Brain (organoid and tissue), 16 donors: ENCODE measurements at places on chromosomes 12 and 14.

GRCh38 chr12:112419297-112420133 is 768 bp downstream of the PTPN11 start:
- DNase-seq = no peak

DNA sequence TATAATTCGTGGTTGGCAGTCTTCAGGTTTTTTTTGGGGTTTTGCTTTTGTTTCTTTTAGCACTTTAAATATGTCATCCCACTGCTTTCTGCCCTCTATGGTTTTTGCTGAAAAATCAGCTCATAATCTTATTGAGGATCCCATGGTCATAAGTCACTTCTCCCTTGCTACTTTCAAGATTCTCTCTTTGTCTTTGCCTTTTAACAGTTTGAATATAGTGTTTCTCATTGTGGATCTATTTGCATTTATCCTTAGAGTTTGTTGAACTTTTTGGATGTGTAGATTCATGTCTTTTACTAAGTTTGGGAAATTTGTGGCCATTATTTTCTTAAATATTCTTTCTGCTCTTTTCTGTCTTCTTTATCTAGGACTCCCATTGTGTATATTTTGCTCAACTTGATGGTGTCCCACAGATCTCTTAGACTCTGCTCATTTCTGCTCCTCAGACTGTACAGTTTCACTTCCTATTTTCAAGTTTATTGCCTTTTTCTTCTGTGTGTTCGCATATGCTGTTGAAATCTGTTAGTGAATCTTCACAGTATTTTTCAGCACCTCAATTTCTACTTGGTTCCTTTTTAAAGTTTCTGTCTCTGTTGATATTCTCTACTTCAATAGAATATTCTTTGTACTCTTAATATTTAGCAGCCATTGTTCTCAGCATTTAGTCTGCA is 70.8 kb downstream of the WNK1 start:
- DNase-seq = no peak

DNA sequence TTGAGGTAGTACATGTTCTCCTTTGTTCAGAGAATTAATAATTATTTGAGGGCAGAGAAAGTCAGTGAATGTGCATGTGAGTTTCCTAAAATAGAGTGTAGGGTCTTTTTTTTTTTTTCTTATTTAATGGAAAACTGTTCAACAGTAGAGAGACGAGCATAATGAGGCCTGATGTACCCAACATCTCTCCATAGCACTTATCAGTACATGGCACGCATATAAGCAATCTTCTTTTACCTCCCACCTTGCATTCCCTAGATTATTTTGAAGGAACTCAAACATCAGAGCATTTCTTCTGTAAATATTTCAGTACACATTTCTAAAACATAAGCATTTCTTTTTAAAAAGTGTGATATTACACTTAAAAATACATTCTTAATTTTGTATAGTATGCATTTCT is 87.8 kb downstream of the KTN1 start:
- no peak for DNase-seq

DNA sequence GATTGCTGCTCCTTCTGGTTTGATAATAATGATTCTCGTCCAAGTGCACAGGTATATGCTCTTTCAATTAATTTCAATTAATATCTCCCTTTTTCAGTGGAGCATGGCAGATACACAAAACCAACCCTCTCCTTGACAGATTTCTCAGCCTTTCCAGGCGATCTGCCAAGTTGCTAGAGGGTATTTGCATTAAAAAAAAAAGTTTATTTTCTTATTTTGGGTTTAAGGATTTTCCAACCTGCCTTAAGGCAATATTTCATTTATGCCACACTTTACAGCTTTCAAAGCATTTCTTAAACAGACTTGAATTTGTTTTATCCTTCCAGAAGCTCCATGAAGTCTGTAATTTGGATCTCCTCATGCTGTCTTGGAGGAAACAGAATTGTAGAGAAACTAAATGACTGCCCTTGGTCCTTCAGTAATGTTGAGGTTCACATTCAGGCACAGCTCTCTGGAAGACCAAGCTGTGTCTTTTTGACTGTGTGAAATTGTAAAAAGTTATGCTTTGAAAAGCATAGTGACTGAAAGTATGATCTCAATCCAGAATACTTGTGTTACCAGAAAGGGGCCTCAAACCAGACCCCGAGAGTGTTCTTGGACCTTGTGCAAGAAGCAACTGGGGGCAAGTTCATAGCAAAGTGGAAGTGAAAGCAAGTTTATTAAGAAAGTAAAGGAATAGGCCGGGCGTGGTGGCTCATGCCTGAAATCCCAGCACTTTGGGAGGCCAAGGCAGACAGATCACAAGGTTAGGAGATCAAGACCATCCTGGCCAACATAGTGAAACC is 2.3 kb downstream of the DGLUCY start:
- no peak for DNase-seq

- no peak for DNase-seq
Observed at GRCh38 chr12:51722431-51722830, 126.1 kb downstream of the FIGNL2 start.

- no peak for DNase-seq
Observed at GRCh38 chr12:53968214-53969127, 4.5 kb upstream of the HOXC11 start.

DNA sequence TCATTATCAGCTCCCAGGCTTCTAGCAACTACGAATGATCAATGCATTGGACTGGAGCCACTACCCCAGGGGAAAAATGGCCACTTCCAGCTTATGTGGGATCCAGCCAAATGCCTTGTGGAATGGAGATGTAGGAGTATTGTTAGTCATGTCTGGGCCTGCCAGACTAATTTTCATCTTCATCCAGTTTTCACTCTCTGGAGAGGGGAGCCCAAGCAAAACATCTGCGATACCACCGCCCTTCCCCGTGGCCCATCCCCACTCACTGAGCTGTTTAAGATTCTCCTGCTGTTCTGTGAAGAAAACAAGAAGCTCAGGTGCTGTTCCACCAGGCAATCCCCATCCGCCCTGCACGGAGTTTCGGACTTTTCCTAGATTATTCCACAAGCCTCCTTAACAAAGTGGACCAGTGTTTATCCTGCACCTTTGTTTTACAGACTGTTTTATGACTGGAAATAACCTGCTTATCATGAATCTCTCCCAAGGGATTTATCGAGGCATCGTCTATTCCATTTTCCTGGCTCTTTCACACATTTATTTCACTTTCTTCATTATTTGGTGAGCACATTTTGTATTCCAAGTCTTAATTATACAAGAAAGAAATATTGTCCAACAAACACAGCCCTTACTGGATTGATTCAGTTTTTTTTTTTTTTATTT is 35.5 kb upstream of the MAX start:
- peak; percentile 26 for DNase-seq

GRCh38 chr14:77099425-77100167 is 1.5 kb downstream of the CIPC start:
- no peak for DNase-seq

DNA sequence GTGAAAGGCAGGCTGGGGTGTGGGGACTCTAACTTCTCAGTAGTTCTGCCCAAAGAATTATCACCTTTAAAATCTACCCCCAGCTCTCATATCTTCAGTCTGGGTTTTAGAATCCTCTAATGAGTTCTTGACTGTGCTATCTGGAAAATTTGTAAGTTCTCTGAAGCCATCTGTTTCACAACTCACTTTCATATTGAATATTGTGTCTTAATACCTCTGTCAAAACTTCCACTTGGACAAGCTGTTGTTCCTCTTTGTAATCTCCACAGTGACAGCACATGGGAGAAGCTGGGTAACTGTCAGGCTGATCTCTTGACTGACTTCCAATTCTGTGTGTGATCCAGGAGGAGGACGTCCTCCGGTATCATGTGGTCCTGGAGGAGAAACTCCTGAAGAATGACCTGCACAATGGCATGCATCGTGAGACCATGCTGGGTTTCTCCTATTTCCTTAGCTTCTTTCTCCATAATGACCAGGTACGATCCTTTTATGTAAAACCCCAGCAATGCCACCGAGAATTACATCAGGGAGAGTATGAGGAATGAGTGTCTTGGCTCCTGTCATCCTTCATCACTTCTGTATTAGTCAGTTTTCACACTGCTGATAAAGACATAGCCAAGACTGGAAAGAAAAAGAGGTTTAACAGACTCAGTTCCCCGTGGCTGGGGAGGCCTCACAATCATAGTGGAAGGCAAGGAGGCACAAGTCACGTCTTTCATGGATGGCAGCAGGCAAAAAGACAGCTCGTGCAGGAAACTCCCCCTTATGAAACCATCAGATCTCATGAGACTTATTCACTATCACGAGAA is 111.9 kb downstream of the STAB2 start:
- DNase-seq = no peak

GRCh38 chr12:80752464-80752863 is 35.8 kb downstream of the MYF5 start:
- no peak for DNase-seq

- DNase-seq = peak; percentile 60
Observed at GRCh38 chr12:3263939-3264922, 187.1 kb downstream of the TSPAN9 start.

GRCh38 chr14:58299401-58300330 is 1.3 kb downstream of the ARID4A start:
- DNase-seq = peak; percentile 22

DNA sequence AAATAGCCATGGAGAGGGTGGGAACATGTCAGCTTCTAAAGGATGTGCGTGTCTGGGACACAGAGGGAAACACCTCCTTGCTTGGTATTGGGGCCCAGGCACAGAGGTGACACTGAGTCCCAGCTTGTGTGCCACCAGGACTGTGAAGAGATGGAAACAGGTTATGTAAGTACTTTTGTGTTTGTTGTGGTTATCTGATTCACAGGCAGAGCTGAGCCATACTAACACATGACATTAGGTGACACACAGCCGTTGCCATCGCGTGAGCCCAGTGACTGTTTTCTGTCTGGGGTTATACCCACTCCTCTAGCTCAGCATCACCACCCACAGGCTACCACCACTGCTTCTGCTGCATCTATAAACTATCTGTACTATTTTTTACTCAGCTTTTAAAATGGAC is 12.1 kb upstream of the FLVCR2 start:
- no peak for DNase-seq

DNA sequence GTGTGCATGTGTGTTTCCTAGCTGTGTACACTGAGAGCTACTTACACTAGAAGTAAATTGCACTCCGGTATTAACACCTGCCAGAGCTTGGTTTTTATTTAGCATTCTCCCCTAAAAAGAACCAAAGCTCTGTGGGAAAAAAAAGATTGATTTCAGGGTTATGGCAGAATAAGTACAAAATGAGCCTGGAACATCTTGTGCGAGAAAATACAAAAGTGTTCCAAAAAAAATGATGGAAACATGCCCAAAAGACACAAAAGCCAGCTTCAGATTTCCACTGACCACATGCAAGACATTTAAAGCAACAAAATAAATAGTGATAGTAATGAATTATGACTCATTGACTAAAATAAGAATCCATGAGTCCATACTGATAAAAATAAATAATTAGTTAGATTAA is 188.3 kb downstream of the GXYLT1 start:
- no peak for DNase-seq

DNA sequence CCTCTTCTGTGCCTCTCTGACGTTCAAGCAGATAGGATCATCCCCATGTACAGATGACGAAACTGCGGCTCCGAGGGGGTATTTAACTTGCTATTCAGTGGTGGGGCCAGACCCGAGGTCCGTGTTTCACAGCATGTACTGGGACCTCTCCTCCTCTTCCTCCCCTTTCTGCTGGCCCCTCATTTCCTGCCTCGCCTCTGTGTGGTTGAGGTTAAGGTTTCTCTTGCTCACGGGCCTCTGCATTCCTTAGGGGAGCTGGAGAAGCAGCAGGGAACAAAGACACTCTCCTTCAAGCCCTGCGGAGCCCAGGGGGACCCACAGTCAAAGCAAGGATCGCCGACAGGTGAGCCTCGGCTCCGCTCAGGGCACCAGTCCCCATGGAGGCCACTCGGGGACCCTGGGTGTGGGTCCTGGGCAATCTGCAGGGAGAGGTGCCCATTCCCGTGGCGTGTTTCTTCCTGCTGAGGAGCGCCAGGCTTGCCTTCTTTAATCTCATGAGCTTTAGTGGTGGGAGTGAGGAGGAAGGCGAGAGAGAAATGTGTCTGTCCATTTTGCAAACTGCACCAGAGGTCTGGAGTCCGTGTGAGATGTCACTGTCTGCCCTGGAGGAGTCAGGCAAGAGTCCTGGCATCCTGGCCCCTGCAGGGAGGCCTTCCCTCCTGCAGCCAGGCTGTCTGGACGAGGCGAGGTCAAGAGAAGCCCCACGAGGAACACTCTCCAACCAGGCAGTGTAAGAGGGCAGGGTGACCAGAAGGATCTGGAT is 45.0 kb downstream of the SLC6A12 start:
- DNase-seq = no peak

DNA sequence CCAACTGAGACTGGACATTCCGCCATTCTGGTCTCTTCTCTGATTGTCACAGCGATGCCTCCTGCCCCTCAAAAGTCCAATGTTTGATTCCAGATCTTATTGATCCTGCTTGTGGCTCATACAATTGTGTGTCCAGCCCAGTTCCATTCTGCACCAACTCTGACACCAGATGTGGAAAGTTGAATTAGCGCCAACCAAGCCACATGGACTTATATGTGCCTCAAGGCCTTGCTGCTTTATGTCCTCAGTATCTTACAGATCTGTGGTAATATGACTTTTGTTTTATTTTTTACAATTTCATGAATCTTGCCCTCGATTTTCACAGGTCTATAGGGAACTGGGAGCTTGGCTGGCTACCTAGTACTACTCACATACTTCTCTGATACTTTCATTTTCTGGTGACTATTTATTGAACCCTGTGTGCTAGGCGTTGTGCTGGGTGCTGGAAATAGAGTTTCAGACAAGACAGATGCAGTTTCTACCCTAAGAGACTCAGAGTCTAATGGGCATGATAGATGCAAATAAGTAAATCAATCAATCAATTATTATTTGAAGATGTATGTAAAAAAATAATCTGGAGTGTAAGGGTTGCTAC is 472.0 kb downstream of the TMTC2 start:
- DNase-seq = no peak

DNA sequence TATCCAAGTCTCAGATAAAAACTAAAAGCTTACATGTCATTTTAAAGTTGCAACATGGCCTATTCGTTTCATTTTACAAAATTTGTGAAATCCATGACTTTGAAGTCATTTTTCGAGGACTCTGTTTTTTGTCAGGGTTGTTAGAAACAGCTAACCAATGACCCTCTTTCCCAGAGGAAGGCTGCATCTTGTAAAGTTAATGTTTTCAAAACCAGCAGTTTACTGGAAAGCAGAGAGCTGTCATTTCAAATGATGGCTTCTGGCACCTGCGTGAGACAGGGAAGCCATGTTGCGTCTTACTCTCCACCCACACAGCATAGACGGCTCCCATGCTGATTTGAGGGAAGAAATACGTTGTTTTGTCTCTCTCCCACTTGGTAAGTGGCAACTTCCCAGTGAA is 50.1 kb upstream of the RTRAF start:
- no peak for DNase-seq
